ENCODE measurements at places on chromosomes 7 and 10.

DNA sequence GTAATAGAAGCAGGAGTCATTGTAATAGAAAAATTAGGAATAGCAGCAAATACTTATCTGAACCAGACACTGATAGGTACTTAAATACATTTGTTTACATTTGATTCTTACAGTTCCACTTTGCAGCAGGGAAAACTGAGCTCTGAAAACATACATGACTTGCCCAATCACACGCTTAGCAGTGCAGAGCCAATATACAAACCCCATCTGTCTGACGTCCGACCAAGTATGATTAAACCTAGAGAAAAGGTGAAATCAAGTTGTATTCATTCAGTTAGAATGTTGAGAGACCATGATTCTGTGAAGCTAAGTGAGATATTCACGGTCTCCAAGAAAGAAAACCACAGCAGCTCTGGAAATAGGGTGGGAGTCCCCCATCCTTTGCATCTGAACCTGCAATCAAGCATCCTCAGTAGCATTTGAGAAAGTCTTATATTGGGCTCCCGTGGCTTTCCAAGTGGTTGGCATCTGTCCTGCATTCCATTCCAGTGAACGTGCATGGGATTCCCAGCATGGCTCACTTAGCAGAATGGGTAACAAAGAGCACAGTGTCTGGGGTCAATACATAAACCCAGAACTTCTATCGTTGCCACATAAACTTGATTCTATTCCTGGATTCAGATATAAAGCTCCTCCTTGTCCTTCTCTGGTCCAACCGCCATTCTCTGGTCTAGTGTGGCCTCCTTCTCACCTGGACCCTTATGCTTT is 148.7 kb upstream of the RSU1 start:
- DNase-seq = peak; percentile 80

- DNase-seq = no peak
Observed at GRCh38 chr7:132251327-132251659, 325.0 kb downstream of the PLXNA4 start.

DNA sequence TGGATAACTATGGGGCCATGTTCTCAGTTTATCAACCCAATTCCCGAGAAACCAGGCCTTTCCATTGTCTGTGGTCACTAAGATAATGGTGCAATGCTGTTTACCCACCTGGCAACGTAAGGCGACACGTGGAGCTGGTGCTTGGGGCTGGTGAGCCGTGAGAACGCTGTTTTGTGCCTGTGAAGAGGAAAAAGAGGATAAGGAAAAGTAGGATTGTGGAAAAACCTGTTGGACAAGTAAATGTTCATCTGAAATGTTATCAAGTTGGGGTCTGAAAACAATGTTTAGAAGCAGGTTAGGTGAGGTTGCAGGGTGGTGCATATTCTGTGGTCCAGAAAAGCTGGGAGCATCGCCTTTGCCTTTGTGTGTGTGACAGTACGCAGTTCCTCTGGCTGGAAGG is 88.5 kb downstream of the PPP1R17 start:
- DNase-seq = no peak

GRCh38 chr10:79498291-79498829 is 14.0 kb upstream of the EIF5AL1 start:
- no peak for DNase-seq

GRCh38 chr10:5071411-5072198 is 22.6 kb upstream of the AKR1C3 start:
- peak; percentile 76 for DNase-seq

- DNase-seq = no peak
Observed at GRCh38 chr10:51311228-51311627, 236.9 kb downstream of the PRKG1 start.

GRCh38 chr7:78792624-78793023 is 660.8 kb downstream of the MAGI2 start:
- no peak for DNase-seq

DNA sequence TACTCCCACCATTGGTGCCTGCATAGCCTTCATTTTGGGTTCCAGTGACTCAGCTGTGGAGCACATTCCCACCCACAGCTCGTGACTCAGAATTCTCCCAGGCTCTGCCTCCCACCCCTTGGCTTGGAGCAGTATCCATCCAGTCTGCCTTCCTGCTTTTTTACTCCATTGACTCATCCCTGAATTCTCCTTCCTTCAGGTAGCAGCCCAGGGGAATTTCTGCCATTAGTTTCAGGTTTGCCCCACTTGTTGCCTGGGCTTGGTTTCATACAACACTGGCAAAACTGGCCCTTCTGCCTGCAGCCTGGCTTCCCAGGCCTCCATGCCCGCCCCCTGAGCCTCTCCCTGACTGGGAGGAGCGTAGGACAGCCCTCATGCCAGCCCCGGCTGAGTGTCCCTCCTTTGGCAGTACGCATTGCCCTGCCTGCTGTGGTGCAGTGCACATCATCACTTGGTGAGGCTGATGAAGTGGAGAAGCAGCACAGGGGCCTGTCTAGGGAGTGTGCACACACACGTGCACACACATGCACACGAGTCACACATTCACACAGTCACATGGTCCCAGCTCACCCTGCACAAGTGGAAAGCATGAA is 55.0 kb downstream of the SNX10 start:
- no peak for DNase-seq

- DNase-seq = no peak
Observed at GRCh38 chr10:62199584-62199983, 69.1 kb downstream of the RTKN2 start.

DNA sequence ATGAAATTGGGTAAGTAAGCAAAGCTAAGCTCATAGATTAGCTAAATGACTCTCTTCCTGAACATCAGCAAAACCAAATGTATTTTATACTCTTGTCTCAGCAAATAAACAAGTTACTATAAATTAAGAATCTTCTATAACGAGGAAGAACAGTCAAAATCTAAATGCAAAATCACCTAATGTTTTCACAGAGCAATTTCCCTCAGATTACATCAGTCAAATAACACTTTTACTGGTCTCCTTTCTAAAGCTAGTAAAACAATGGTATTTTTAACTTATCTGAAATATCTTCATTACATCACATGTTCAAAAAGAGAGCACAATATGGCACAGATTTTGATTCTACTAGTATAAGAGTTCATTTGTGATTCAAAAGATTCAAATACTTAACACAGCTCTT is 16.5 kb upstream of the GPR22 start:
- DNase-seq = no peak

GRCh38 chr10:108653531-108653930 is 1269.8 kb downstream of the XPNPEP1 start:
- no peak for DNase-seq

DNA sequence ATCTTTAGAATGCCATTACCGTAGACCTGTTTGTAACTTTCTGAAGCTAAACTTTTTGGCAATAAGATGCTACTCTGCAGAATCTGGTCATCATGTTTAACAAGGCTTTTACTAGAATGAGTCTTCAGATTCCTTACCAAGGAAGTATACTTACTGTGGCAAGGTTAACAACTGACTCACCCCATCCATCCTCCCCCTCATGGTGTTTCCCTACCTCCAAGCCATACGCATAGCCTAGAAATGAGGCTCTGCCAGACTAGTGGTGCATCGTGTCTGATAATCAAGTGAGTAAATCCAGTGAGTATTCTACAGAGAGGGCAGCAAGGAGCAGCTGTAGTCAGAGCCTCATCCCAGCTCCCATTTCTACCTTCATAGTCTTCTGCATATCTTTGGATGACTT is 223.6 kb downstream of the IPMK start:
- DNase-seq = peak; percentile 11

GRCh38 chr10:80924063-80924952 is 386.6 kb downstream of the SH2D4B start:
- DNase-seq = peak; percentile 33

DNA sequence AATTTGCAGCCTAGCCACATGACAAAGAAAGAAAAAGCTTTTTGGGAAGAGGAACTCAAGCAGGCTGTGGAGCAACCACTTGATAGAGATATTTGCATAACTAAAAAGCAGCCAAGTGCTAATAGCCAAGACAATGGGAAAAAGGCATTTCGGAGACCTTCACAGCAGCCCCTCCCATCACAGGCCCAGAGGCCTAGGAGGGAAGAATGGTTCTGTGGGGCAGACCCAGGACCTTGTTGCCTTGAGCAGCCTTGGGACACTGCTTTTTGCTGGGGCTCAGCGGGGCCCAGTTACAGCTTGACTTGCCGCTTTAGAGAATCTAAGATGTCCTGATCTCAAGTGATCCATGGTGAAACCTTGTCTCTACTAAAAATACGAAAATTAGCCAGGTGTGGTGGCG is 38.5 kb downstream of the FAM149B1 start:
- DNase-seq = no peak

- no peak for DNase-seq
Observed at GRCh38 chr7:150871601-150872000, 19.3 kb downstream of the AOC1 start.

DNA sequence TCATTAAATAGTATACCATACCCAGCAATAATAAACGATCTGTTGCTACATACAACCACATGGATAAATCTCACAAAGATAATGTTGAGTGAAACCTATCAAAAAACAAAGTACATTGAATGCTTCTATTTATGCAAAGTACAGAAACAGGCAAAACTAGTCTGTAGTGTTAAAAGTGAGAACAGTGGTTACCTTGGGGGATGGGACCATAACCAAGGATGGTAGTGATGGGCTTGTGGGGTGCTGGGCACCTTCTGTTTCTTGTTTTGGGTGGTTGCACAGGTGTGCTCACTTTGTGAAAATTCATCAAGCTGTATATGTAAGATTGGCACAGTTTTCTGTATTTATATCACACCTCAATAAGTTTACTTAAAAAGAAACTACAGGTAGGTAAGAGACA is 105.7 kb downstream of the ATE1 start:
- DNase-seq = no peak

- no peak for DNase-seq
Observed at GRCh38 chr7:33883671-33883965, 21.7 kb upstream of the BMPER start.

GRCh38 chr7:130400120-130400572 is 19.9 kb downstream of the CPA1 start:
- peak; percentile 77 for DNase-seq

- DNase-seq = peak; percentile 57
Observed at GRCh38 chr10:72276421-72277339, 3.0 kb downstream of the DDIT4 start.

GRCh38 chr7:7475601-7476000 is 60.1 kb downstream of the COL28A1 start:
- DNase-seq = no peak

DNA sequence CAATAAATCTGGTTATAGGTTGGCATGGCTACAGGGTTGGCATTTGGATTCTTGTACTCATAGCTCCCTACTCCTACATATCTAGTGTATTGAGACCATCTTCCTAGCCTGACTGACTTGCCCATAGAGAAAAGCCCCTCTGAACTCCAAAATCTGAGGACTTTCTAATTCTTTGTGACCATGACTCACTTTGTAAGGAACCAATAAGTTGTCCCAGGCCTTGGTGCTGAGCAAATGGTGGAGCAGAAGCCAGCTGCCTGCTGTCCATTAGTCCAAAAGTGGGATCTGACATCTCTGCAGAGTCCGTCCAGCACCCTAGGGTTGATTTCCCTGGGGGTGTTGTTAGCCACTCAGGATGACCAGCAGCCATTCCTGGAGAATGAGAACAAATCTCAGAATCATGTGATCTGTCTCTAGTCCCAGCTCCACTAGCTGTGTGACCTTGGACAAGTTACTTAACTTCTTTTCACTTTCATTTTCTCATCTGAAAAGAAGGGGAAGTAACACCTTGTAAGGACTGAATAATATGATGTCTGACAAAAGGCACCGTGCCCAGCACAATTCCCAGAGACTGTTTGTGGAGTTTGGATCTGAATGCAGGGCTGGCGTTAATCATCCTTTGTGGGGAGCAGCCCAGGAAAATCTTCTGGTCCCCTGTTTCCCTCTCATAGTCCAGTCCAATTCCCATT is 44.1 kb downstream of the MTURN start:
- no peak for DNase-seq

DNA sequence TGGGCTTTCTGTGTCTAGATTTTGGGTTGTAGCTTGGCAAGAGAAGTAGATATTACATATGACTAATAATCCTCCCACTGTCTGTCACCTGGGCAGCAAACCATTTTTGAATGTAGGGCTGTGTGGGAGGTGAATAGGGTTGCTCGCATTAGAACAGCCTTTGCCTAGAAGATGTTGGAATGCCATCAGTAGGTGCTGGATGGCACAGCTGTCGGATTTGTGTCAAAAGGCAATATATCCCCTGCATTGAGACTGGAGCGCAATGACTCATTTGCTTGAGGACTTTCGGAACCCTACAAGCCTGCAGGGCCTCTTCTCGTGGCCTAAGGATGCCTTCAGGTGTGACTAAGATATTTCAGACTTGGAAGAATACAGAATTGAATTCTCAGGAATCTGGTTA is 323.8 kb downstream of the GPR158 start:
- DNase-seq = no peak

GRCh38 chr10:124589491-124590041 is 127.9 kb downstream of the LHPP start:
- no peak for DNase-seq

DNA sequence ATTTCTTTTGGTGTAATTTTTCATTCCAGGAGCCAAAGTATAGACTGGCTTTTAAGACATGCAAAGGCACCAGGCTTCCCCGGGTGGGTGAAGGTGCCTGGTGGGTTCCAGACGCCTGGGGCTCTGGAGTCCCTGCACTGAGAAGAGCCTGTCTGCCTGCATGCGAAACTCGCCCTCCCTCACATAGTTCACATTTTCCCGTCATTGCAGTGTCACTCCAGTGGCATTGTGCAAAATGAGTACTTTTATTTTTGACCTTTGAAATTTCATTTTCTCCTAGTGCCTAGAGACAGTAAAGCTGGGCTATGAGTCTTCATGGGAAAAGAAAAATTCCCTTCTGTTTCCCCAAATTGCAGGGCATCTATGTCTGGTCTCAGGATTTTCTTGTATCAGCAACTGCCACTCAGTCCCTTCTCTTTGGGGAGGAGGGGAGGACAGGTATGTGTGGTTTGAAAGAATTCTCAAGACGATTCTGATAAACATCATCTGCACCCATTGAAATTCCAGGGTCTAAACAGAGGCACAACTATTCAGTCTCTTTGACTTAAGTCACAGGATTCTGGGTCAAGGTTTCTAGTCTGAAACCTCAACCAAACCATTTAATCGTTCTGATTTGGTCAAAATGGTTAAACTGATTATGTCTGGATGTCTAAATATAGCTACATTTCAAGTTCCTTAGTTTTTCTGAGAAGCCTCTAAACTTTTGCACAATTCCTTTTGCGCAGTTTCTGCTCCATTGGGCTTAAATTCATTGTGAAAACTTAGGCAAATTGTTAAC is 107.8 kb downstream of the CYP26A1 start:
- no peak for DNase-seq

DNA sequence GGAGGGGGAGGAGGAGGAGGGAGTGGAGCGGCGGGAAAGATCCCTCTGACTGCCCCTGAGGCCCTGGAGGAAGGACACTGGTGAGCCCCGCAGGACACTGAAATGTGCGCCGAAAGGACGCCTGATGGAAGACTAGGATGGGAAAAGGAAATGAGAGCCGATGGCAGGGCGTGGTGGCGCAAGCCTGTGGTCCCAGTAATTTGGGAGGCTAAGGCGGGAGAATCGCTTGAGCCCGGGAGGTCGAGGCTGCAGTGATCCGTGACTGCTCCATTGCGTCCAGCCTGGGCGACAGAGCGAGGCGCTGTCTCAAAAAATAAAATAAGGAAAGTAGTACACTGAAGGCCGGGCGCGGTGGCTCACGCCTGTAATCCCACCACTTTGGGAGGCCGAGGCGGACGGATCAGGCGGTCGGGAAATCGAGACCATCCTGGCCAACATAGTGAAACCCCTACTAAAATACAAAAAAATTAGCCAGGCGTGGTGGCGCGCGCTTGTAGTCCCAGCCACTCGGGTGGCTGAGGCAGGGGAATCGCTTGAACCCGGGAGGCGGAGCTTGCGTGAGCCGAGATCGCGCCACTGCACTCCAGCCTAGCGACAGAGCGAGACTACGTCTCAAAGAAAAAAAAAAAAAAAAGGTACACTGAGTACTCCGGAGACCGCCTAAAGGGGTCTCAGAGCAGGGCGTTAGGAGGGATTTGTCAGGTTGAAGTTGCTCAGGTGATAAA is 561 bp upstream of the HNRNPF start:
- no peak for DNase-seq

Data from GM03348 (cell line).